ENCODE measurements at places on chromosomes 2 and 18.
A peak's percentile ranks its signal among the peaks of the same experiment; 100 is the strongest.

GRCh38 chr2:56239437-56239836 is 55.6 kb downstream of the CCDC85A start:
- DNase-seq = no peak
- H3K27me3 ChIP-seq = no peaks in the 10 kb centered on the region
- H3K4me3 ChIP-seq = no peak overlapping the region

GRCh38 chr2:120762341-120763061 is 26.8 kb downstream of the GLI2 start:
- H3K4me1 ChIP-seq = peaks cover 52% of the 10 kb centered on the region
- peaks cover 22% of the 10 kb centered on the region for H3K27me3 ChIP-seq
- H3K27ac ChIP-seq = no peak overlapping the region
- no peak for DNase-seq

GRCh38 chr2:45904946-45905631 is 253.6 kb downstream of the PRKCE start:
- H3K4me3 ChIP-seq = no peak overlapping the region
- no peaks in the 10 kb centered on the region for H3K36me3 ChIP-seq
- no peak for DNase-seq
- peaks cover 32% of the 10 kb centered on the region for H3K4me1 ChIP-seq
- H3K27ac ChIP-seq = no peak overlapping the region

DNA sequence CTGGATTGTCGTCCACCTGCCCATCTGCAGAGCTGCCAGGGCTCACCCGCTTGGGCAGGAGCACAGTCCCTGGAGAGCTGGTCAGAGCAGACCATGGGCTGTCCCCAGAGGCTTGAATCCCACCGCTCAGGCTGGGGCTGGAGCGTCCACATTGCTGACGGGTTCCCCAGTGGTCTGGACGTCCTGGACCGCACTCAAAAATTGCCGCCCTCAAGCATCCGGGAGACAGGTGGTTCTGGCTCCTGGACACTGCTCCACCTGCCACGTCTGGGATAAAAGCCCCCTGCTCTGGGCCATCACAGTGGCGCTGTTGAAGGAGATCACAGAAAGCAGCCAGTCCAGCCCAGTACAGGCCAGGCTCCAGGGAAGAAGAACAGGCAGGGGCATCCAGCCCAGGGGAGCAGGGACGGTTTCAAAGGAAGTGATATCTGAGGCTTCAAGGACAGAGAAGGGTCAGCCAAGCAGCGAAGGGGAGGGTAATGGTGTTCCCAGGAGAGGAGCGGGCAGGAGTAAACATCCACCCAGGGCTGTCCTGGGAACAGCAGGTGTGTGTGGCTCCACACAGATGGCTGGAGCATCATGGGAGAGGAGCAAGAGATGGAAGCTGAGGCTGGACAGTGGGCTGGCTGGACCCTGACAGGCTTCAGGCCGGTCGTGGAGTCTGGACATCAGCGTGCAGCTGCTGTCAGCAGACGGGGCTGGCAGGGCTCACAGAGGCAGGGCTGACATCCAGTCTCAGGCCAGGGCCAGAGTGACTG is 21.9 kb upstream of the ID2 start:
- no peaks in the 10 kb centered on the region for H3K27me3 ChIP-seq
- H3K27ac ChIP-seq = peak overlapping the region; percentile 27
- no peak overlapping the region for H3K4me3 ChIP-seq
- peaks cover 17% of the 10 kb centered on the region for H3K4me1 ChIP-seq

- no peaks in the 10 kb centered on the region for H3K36me3 ChIP-seq
- H3K4me1 ChIP-seq = no peaks in the 10 kb centered on the region
- no peak for DNase-seq
- H3K27me3 ChIP-seq = peaks cover 38% of the 10 kb centered on the region
These were observed 42.5 kb downstream of the DCDC2C start for GRCh38 chr2:3745920-3746319.

- H3K4me3 ChIP-seq = no peak overlapping the region
- H3K36me3 ChIP-seq = peaks cover 98% of the 10 kb centered on the region
- peaks cover 2% of the 10 kb centered on the region for H3K4me1 ChIP-seq
- H3K27me3 ChIP-seq = no peaks in the 10 kb centered on the region
- no peak overlapping the region for H3K27ac ChIP-seq
These were observed 42.3 kb downstream of the XRCC5 start for GRCh38 chr2:216151313-216152025.

- H3K27ac ChIP-seq = no peak overlapping the region
- DNase-seq = no peak
- peaks cover 6% of the 10 kb centered on the region for H3K4me1 ChIP-seq
- no peaks in the 10 kb centered on the region for H3K27me3 ChIP-seq
- no peaks in the 10 kb centered on the region for H3K36me3 ChIP-seq
These were observed 23.7 kb downstream of the FAM178B start for GRCh38 chr2:96962567-96963203.

DNA sequence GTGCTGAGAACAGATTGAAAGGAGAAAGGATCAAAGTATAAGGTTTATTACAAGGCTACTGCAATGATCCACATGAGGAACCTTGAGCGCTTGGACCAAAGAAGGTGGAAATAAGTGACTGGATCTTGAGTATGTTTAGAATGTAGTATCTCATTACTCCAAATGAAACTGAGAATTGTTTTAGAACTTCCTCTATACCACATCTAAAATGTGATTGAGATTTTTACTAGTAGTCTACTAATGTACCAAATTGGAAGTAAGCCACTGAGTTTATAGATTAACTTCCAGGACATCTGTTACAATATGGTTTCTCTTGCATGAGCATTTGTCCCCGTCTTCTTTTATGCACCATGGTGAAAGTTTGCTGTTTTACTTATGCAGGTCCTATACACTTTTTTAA is 300.5 kb downstream of the SUCLG1 start:
- H3K4me1 ChIP-seq = no peaks in the 10 kb centered on the region
- H3K36me3 ChIP-seq = no peaks in the 10 kb centered on the region
- no peak overlapping the region for H3K4me3 ChIP-seq
- H3K27me3 ChIP-seq = no peaks in the 10 kb centered on the region
- DNase-seq = no peak

DNA sequence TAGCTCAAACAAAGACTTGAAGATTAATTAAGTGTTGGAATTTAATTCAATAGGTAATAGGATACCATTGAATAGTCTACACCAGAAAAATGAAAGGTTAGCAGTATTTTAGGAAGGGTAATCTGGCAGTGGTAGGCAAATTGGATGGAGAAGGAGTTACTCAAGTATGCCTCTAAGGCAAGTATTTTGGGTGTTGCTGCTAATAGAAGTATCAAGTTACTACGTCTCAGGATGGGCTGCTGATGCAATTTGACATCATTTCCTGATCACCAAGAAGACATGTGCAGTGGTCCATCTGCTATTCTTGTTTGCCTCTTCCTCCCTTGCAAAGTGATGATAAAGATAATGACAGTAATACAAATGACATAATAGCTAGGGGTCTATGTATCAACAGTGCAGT is 485.3 kb downstream of the TGIF1 start:
- H3K4me1 ChIP-seq = no peaks in the 10 kb centered on the region
- no peak overlapping the region for H3K4me3 ChIP-seq
- H3K27me3 ChIP-seq = no peaks in the 10 kb centered on the region

DNA sequence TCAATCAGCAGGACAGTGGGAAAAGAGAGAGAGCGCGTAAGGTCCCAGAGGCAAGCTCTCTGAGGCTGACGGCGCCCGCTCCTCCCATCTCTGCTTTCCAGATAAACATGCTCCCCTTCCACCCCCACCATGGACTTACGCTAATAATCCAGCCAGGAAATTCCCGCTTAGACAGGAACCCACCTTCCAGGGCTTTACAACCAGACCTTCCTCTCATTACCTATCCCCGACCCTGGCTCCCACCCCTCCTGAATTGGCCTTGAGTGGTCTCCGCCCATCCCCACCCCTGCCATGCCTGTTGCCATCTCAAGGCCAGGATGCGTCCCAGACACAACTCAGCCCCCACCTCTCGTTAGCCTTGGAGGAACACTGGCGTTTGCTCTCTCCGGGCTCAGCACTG is 131.1 kb downstream of the SMAD2 start:
- H3K27me3 ChIP-seq = peaks cover 4% of the 10 kb centered on the region
- H3K4me1 ChIP-seq = peaks cover 10% of the 10 kb centered on the region
- no peak overlapping the region for H3K27ac ChIP-seq
- H3K36me3 ChIP-seq = no peaks in the 10 kb centered on the region
- DNase-seq = no peak

DNA sequence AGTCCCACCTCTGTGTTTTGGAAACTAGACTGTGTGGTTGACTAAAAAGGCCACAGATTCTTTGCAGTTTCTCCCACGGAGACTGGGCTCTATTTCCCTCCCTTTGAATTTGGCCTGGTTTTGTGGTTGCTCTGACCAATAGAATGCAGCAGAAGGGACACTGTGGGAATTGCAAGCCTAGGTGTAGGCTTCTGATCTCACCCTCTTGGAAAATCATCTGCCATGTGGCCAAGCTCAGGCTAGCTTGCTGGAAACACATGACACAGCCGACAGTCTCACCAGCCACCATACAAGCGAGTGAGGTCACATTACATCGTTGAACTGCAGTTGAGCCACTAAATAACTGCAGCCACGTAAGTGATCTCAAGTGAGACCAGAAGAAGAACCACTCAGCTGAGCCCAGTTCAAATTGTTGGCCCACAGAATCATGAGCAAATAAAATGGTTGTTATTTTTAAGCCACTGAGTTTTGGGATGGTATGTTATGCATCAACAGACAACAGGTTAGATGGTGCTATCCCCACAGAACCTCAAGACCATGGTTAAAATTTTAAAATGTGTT is 319.1 kb upstream of the MEX3C start:
- no peak for DNase-seq
- no peak overlapping the region for H3K4me3 ChIP-seq
- H3K27ac ChIP-seq = no peak overlapping the region
- no peaks in the 10 kb centered on the region for H3K27me3 ChIP-seq

GRCh38 chr2:129925381-129925780 is 54.1 kb upstream of the RAB6C start:
- peaks cover 47% of the 10 kb centered on the region for H3K27me3 ChIP-seq
- H3K4me1 ChIP-seq = peaks cover 9% of the 10 kb centered on the region
- no peak overlapping the region for H3K4me3 ChIP-seq
- H3K36me3 ChIP-seq = no peaks in the 10 kb centered on the region
- H3K27ac ChIP-seq = no peak overlapping the region

- H3K36me3 ChIP-seq = no peaks in the 10 kb centered on the region
- no peak overlapping the region for H3K4me3 ChIP-seq
- peak; percentile 10 for DNase-seq
These were observed 187.4 kb upstream of the SLC8A1 start for GRCh38 chr2:40639320-40639719.

- no peaks in the 10 kb centered on the region for H3K36me3 ChIP-seq
- H3K4me1 ChIP-seq = no peaks in the 10 kb centered on the region
- DNase-seq = no peak
- H3K27ac ChIP-seq = no peak overlapping the region
These were observed 180.9 kb upstream of the GALNT5 start for GRCh38 chr2:157076526-157077161.

DNA sequence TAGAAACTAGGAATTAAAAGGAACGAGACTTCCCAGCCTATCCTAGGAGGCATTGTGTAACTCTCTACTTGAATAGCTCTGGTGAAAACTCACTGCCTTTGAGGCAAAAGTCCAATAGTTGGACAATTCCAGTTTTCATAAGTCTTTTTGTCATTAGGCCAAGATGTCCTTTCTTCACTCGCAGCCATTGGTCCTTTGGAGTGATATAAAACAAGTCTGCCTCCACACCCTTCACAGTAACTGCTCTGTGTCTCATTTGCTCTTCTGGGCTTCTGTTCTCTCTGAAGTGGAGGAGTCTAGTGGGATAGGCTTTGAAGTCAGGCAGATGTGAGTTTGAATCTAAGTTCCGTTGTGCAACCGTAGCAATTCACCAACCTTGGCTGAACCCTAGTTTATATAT is 28.2 kb downstream of the ANTXR1 start:
- H3K4me1 ChIP-seq = peaks cover 3% of the 10 kb centered on the region
- peaks cover 5% of the 10 kb centered on the region for H3K27me3 ChIP-seq
- DNase-seq = no peak
- H3K36me3 ChIP-seq = peaks cover 6% of the 10 kb centered on the region
- H3K4me3 ChIP-seq = no peak overlapping the region
- H3K27ac ChIP-seq = peak overlapping the region; percentile 51

GRCh38 chr2:237967463-237967951 is 693 bp downstream of the UBE2F start:
- H3K4me1 ChIP-seq = peaks cover 37% of the 10 kb centered on the region
- DNase-seq = peak; percentile 25
- no peaks in the 10 kb centered on the region for H3K36me3 ChIP-seq
- H3K4me3 ChIP-seq = peak overlapping the region; percentile 76
- H3K27me3 ChIP-seq = no peaks in the 10 kb centered on the region

- H3K27me3 ChIP-seq = no peaks in the 10 kb centered on the region
- no peak overlapping the region for H3K27ac ChIP-seq
- DNase-seq = no peak
- H3K36me3 ChIP-seq = no peaks in the 10 kb centered on the region
- no peaks in the 10 kb centered on the region for H3K4me1 ChIP-seq
- H3K4me3 ChIP-seq = no peak overlapping the region
These were observed 57.4 kb upstream of the EPAS1 start for GRCh38 chr2:46239847-46240181.
